HepG2 (cell line): ENCODE measurements at places on chromosomes 1 and 21. TPM values are rescaled to one million over a fixed set of nuclear protein-coding genes. Genes with fewer than 3 reads are reported as not detected.

DNA sequence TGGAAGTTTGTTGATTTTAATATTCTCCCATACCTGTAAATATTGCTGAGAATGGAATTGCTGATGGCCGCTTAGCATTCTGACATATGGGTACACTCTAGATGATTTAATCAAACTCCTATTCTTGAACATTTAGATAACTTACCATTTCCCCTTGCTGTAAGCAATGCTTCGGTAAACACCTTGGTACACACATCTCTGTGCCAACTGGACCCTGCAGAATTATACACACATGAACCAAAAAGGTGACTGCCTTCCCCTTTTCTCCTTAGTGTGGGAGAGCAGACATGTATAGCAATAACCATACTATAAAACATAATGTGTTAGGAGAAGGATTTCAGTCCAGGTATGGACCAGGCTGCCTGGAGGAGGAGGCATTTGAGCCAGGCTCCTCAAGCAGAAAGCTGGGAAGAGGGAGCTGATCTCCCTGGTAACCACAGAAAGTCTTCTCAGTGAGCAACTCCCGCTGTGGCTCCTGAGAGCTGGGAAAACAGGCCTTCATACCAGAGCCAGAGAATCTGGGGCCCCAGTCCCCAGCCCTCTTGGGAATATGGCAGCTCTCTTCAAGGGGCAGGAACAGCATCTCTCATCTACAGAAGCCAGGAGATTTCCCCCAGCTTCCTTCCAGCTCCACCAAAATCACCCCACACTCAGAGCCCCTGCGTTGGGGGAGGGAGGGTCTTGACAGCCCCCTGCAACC is 33.9 kb upstream of the CSF1 start:
- DNase-seq = no peak
- H3K27me3 ChIP-seq = no peaks in the 10 kb centered on the region; the same call in none of the 2 replicates
- H3K4me1 ChIP-seq = peaks cover 85% of the 10 kb centered on the region

GRCh38 chr1:236303675-236304074 is 21.9 kb upstream of the ERO1B start:
- H3K4me1 ChIP-seq = no peaks in the 10 kb centered on the region
- no peaks in the 10 kb centered on the region for H3K36me3 ChIP-seq
- H3K27me3 ChIP-seq = no peaks in the 10 kb centered on the region; the same call in 1 of the 2 replicates
- no peak overlapping the region for H3K4me3 ChIP-seq

GRCh38 chr1:34710812-34711211 is 44.0 kb upstream of the GJB5 start:
- DNase-seq = no peak
- no peak overlapping the region for H3K27ac ChIP-seq
- no peaks in the 10 kb centered on the region for H3K4me1 ChIP-seq
- H3K36me3 ChIP-seq = no peaks in the 10 kb centered on the region
- H3K27me3 ChIP-seq = peaks cover 9% of the 10 kb centered on the region; the same call in 1 of the 3 replicates

- DNase-seq = no peak
- no peak overlapping the region for H3K27ac ChIP-seq
- H3K4me1 ChIP-seq = no peaks in the 10 kb centered on the region
- no peaks in the 10 kb centered on the region for H3K36me3 ChIP-seq
- peaks cover 6% of the 10 kb centered on the region; the same call in 1 of the 3 replicates for H3K27me3 ChIP-seq
Measured at GRCh38 chr1:242056988-242057744, 58.3 kb upstream of the MAP1LC3C start.

GRCh38 chr1:206808615-206809014 is 36.3 kb upstream of the IL10 start:
- H3K4me3 ChIP-seq = no peak overlapping the region
- H3K4me1 ChIP-seq = no peaks in the 10 kb centered on the region
- no peak overlapping the region for H3K27ac ChIP-seq
- DNase-seq = peak; percentile 6
- 0 out of 3 replicates have a peak, but pooled peaks cover 4% of the 10 kb centered on the region for H3K27me3 ChIP-seq

GRCh38 chr1:115296981-115297380 is 41.1 kb downstream of the NGF start:
- H3K27me3 ChIP-seq = no peaks in the 10 kb centered on the region
- H3K4me1 ChIP-seq = no peaks in the 10 kb centered on the region
- DNase-seq = no peak
- H3K27ac ChIP-seq = no peak overlapping the region
- H3K36me3 ChIP-seq = no peaks in the 10 kb centered on the region

- H3K4me3 ChIP-seq = no peak overlapping the region
- no peaks in the 10 kb centered on the region; the same call in 2 of the 3 replicates for H3K27me3 ChIP-seq
- no peak overlapping the region for H3K27ac ChIP-seq
- DNase-seq = no peak
Measured at GRCh38 chr1:82044111-82044510, 243.4 kb downstream of the ADGRL2 start.

DNA sequence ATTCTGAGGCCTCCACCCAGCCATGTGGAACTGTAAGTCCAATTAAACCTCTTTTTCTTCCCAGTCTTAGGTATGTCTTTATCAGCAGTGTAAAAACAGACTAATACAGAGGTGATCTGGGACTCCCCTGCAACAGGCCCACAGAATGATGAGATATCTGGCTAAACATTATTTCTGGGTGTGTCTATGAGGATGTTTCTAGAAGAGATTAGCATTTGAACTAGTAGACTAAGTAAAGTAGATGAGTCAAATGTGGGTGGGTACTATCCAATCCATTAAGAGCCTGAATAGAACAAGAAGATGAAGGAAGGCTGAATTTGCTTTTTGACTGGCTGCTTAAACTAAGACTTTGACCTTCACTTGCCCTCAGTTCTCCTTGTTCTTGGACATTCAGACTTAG is 396.5 kb upstream of the LRRC7 start:
- no peaks in the 10 kb centered on the region for H3K36me3 ChIP-seq
- no peak overlapping the region for H3K27ac ChIP-seq
- no peak overlapping the region for H3K4me3 ChIP-seq
- H3K27me3 ChIP-seq = no peaks in the 10 kb centered on the region

- H3K27me3 ChIP-seq = no peaks in the 10 kb centered on the region
- no peaks in the 10 kb centered on the region for H3K4me1 ChIP-seq
- H3K4me3 ChIP-seq = no peak overlapping the region
Measured at GRCh38 chr1:235343726-235344125, 15.4 kb downstream of the GGPS1 start.

DNA sequence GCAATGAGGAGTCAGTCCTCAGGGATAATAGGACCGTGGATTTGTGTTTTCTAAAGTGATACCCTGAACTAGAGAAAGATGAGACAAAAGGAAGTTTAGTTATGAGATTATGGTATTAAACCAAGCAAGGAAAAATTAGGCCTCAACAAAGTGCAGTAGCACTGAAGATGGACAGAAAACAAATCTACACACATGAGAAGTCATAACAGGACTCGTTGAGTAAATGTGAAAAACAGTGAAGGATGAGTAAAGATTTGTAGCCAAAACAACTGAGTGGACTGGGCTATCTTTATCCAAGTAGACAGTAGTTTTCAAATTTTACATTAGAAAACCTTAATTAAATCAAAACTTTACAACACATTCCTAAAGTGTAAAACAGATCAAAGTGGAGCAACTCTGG is 15.0 kb downstream of the EPRS1 start:
- H3K27me3 ChIP-seq = no peaks in the 10 kb centered on the region
- no peak overlapping the region for H3K4me3 ChIP-seq
- H3K27ac ChIP-seq = no peak overlapping the region
- no peaks in the 10 kb centered on the region for H3K4me1 ChIP-seq
- H3K36me3 ChIP-seq = peaks cover 7% of the 10 kb centered on the region

DNA sequence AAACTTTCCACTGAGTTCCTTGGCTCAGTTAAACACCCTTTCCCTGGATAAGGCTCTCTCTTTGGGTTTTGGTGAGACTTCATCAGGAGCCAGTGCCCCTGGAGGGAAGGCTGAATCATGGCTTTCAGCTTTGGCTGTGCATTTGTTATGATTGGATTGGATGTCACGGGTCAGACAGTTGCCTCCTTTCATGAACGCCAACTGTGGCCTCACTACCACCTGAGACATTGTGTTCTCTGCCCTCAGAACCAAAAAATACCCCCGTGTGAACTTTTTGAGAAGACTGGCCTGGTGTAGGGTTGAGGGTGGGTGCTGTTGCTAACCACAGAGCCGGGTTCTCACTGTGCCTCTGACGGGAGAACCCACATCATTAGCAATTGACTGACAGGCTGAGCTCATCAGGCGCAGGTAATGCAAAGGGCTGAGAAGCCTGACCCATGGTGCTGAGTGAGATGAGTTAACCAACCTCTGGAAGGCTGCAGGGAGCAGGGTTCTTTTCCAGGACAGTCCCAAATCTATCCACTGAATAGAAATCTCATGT is 65.6 kb downstream of the HHAT start:
- no peak overlapping the region for H3K4me3 ChIP-seq
- H3K27me3 ChIP-seq = no peaks in the 10 kb centered on the region
- no peak overlapping the region for H3K27ac ChIP-seq
- no peaks in the 10 kb centered on the region for H3K36me3 ChIP-seq
- peaks cover 29% of the 10 kb centered on the region for H3K4me1 ChIP-seq
- no peak for DNase-seq

GRCh38 chr1:116900471-116901365 is 9.0 kb upstream of the PTGFRN start:
- no peak overlapping the region for H3K27ac ChIP-seq
- H3K36me3 ChIP-seq = no peaks in the 10 kb centered on the region
- H3K4me1 ChIP-seq = no peaks in the 10 kb centered on the region
- no peaks in the 10 kb centered on the region for H3K27me3 ChIP-seq
- H3K4me3 ChIP-seq = no peak overlapping the region

GRCh38 chr1:162136760-162137159 is 67.3 kb downstream of the NOS1AP start:
- H3K36me3 ChIP-seq = no peaks in the 10 kb centered on the region
- peak; percentile 56 for DNase-seq
- peak overlapping the region; percentile 18 for H3K27ac ChIP-seq
- no peaks in the 10 kb centered on the region for H3K27me3 ChIP-seq
- H3K4me3 ChIP-seq = no peak overlapping the region

DNA sequence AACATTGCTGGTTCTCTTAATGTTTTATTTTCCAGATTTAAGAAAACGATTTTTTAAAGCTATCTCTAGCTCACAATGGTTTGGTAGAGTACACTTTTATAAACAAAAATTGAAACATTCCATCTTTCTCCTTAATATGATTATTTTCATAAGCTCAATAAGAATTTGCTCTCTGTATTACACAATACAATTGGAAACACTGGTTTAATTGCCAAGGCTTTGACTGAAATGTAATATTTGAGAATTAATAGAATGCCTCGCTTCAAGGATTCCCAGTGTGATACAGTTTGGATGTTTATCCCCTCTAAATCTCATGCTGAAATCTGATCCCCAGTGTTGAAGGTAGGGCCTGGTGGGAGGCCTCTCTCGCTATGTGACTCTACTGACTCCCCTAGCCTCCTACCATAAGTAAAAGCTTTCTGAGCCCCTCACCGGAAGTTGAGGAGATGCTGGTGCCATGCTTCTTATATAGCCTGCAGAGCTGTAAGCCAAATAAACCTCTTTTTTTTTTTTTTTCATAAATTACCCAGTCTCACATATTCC is 67.4 kb downstream of the DDAH1 start:
- H3K36me3 ChIP-seq = no peaks in the 10 kb centered on the region; the same call in 1 of the 2 replicates
- peaks cover 7% of the 10 kb centered on the region; the same call in 1 of the 2 replicates for H3K4me1 ChIP-seq
- no peak overlapping the region for H3K4me3 ChIP-seq
- no peak for DNase-seq
- no peak overlapping the region for H3K27ac ChIP-seq
- H3K27me3 ChIP-seq = no peaks in the 10 kb centered on the region

- no peak overlapping the region for H3K27ac ChIP-seq
- H3K4me1 ChIP-seq = no peaks in the 10 kb centered on the region
- no peaks in the 10 kb centered on the region for H3K36me3 ChIP-seq
- H3K4me3 ChIP-seq = no peak overlapping the region
- DNase-seq = no peak
Measured at GRCh38 chr1:57079454-57080157, 113.8 kb upstream of the C8B start.

DNA sequence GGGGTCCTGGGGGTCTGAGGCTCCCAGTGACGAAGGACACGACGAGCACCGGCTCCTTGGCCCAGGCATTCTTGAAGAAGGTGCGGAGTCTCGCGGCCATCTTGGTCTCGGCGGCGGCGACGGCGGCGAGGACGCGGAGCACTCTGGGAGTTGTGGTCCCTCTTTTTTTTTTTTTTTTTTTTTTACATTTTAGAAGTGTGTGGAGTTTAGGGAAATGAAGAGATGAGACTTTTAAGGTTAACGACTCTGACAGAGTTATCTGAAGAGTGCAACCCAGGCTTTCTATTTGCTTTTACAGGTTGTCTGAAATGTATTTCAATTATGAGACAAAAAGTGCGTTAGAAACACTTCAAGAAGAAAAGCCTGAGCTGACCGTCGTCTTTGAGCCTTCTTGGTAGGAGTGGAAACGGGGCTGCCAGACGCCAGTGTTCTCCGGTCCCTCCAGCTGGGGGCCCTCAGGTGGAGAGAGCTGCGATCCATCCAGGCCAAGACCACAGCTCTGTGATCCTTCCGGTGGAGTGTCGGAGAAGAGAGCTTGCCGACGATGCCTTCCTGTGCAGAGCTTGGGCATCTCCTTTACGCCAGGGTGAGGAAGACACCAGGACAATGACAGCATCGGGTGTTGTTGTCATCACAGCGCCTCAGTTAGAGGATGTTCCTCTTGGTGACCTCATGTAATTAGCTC is 9.7 kb downstream of the OR2B11 start:
- DNase-seq = no peak
- 0 out of 2 replicates have a peak, but pooled peaks cover 1% of the 10 kb centered on the region for H3K27me3 ChIP-seq
- no peaks in the 10 kb centered on the region for H3K4me1 ChIP-seq
- peak overlapping the region; percentile 47; the same call in 1 of the 2 replicates for H3K4me3 ChIP-seq
- H3K36me3 ChIP-seq = no peaks in the 10 kb centered on the region

GRCh38 chr1:162987866-162988265 is 81.3 kb upstream of the RGS4 start:
- H3K36me3 ChIP-seq = no peaks in the 10 kb centered on the region
- no peak overlapping the region for H3K27ac ChIP-seq
- no peaks in the 10 kb centered on the region for H3K4me1 ChIP-seq
- DNase-seq = no peak

- DNase-seq = no peak
- H3K27me3 ChIP-seq = no peaks in the 10 kb centered on the region; the same call in 2 of the 3 replicates
- H3K27ac ChIP-seq = no peak overlapping the region
- H3K4me3 ChIP-seq = no peak overlapping the region
Measured at GRCh38 chr1:67840449-67840848, 7.2 kb upstream of the GNG12 start.

DNA sequence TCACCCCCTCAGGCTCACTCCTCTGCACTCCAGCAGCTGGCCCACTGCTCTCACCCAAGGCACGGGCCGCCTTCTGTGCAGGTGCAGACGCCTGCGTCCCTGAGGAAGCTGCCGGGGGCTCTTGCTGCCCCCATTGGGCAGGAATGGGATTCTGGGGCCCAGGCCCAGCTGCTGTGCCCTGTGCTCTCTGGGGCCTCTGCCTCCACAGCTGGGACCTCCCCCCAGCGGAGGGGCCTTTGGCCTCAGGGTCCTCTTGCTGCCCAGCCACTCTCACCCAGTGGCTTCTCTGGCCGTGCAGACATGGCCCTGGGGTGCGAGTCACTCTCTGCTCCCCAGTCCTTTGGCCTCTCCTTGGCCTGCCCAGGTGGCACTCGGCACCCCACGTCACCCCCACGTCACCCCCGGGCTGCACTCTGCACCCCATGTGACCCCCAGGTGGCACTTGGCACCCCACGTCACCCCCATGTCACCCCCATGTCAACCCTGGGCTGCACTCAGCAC is 19.1 kb upstream of the LRRC3 start:
- H3K27ac ChIP-seq = no peak overlapping the region
- no peak for DNase-seq
- peaks cover 26% of the 10 kb centered on the region for H3K4me1 ChIP-seq
- no peaks in the 10 kb centered on the region for H3K36me3 ChIP-seq
- no peak overlapping the region for H3K4me3 ChIP-seq

Gene HMGCL
- total RNA-seq = 21.3 and 30.0 TPM in 2 replicates

Gene FOXD2
- total RNA-seq = 0.07 and 0.09 TPM in 2 replicates

Gene GBP2
- 5.1 and 6.6 TPM in 2 replicates for total RNA-seq

Gene PSRC1
- total RNA-seq = 26.5 and 28.6 TPM in 2 replicates

Gene IPO9
- 34.8 and 54.2 TPM in 2 replicates for total RNA-seq

Gene ITLN2
- not detected in 2 replicates for total RNA-seq

Gene CDC20
- 90.0 and 97.8 TPM in 2 replicates for total RNA-seq

Gene RGS4
- total RNA-seq = not detected in 2 replicates

Gene NECTIN4
- 12.3 and 12.4 TPM in 2 replicates for total RNA-seq

Gene ASCL5
- total RNA-seq = not detected in 2 replicates

Gene PADI2
- not detected in 2 replicates for total RNA-seq

Gene S100A7A
- not detected in 2 replicates for total RNA-seq

Gene TNNI3K
- not detected in 2 replicates for total RNA-seq
